Right cardiac atrium (tissue), 5 donors: ENCODE measurements at places on chromosomes 3 and 15. TPM values are rescaled to one million over a fixed set of nuclear protein-coding genes. Genes with fewer than 3 reads are reported as not detected.

DNA sequence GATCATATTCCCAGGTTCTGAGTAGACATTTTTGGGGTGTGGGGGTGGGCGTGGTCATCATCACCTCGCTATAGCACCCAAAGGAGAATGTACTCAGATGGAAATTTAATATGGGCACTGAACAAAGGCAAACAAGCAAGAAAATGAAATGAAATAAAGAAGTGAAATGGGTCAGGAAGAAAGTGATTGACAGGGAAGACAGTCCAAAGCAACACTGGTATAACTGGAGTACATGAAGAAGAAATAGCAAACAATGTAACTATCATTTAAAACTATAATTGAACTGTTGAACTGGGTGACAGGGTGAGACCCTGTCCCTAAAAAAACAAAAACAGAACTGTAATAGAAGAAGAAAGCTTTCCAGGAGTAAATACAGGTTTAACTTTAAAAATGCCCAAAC lies 24.8 kb downstream of the RPL39L start:
- DNase-seq = no peak

The HACD3 gene
- 9.8 TPM for polyA plus RNA-seq

- no peak for DNase-seq
Measured at GRCh38 chr3:156509189-156510174, 45.4 kb downstream of the SSR3 start.

GRCh38 chr3:42519568-42519962 lies 17.1 kb downstream of the VIPR1 start:
- DNase-seq = no peak

The SLC22A13 gene
- polyA plus RNA-seq = 0.09 TPM

GRCh38 chr15:97143592-97144376 lies 813.3 kb downstream of the NR2F2 start:
- no peak for DNase-seq

The IRAK2 gene
- 0.63 TPM for polyA plus RNA-seq

The RBP2 gene
- not detected for polyA plus RNA-seq

The PPP1R14D gene
- not detected for polyA plus RNA-seq

GRCh38 chr15:92146511-92147150 lies 247.1 kb upstream of the ST8SIA2 start:
- no peak for DNase-seq

- DNase-seq = no peak
Measured at GRCh38 chr15:36951731-36952247, 148.6 kb downstream of the MEIS2 start.

DNA sequence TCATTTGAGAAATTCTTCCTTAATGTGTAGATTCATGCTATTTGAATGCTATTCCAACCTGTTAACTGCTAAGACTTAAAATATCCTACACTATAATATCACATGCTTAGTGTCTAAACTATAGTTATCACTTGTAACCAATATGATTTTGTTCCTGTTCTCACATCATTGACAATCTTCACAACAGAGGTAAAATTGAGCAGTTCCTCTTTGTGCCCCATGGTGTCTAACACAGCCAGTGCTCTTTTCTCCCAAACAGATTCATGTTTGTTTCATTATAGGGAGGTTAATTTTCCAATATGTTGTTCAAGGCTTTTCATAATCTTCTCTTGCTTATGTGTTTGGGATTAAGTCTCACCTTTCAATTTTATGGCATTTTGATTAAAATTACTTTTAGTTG lies 591.1 kb downstream of the ZPLD1 start:
- DNase-seq = no peak

DNA sequence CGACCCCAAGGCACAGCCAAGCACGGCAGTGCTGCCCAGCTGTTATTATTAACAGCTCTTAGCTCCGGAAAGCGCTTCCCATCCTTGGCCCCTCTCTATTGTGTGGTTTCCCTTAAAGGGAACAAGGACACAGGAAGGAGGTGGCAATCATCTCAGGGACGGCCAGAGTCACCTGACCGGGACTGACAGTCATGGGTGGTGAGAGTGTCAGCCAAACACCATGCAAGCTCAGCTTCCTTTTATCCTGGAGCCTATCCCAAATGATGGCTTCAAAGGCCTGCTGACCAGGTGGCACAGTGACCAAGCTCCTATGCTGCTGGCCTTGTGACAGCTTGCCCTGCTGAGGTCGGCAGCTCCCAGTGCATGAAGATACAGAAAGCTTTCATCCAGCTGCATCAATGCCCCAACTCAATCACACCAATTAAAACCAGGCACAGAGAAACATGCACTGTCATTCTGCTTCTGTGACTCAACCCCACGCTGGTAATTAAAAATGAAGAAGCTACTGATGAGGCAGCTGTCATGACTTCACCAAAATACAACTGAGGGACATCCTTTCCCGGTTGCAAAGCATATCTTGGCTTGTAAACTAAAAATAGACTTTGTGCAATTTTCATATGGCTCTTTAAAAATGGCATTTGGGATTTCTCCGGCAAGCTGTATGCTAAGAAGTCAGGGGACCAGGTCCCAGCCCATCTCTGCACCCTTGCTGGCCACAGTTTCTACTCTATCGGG lies 34.0 kb downstream of the PCSK6 start:
- no peak for DNase-seq

GRCh38 chr3:33848624-33849347 lies 50.4 kb downstream of the PDCD6IP start:
- no peak for DNase-seq

DNA sequence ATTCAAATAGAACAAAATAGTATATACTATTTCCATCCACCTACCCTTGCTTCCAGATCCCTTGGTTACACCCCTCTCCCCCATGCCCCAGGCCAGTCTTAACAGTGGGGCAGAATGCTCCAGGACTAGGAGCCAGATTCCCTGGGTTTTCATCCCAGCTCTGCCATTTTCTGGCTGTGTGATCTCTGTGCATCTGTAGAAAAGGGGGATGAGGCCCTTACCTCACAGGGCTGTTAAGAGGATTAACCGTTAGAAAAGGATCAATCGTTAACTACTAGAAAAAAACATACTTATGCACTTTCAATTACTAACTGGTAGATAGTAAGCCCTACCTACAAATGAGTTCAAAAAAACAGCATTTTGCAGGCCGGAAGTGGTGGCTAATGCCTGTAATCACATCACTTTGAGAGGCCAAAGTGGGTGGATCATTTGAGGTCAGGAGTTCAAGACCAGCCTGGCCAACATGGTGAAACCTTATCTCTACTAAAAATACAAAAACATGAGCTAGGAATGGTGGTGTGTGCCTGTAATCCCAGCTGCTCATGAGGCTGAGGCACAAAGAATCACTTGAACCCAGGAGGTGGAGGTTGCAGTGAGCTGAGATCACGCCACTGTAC lies 11.7 kb downstream of the EBLN2 start:
- no peak for DNase-seq
